ENCODE measurements at places on chromosomes 2 and 18. TPM values are rescaled to one million over a fixed set of nuclear protein-coding genes. Genes with fewer than 3 reads are reported as not detected.

SCG2 gene
- total RNA-seq = 0.66 TPM

GALNT3 gene
- 0.66 TPM for total RNA-seq

RTP5 gene
- total RNA-seq = not detected

SERPINB3 gene
- not detected for total RNA-seq

CROCC2 gene
- 0.51 TPM for total RNA-seq
